ENCODE measurements at places on chromosomes 4 and X.

DNA sequence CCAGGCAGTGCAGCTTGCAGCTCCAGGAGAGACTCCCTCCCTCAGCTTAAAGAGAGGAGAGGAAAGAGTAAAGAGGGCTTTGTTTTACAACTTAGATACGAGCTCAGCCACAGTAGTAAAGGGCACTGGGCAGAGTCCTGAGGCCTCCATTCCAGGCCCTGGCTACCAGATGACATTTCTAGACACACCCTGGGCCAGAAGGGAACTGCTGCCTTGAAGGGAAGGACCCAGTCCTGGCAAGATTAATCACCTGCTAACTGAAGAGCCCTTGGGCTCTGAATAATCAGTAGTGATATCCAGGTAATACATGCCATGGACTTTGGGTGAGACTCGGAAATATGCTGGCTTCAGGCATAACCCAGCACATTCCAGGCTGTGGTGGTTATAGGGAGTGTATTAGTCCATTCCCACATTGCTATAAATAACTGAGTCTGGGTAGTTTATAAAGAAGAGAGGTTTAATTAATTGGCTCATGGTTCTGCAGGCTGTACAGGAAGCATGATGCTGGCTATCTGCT, 15.3 kb upstream of the SLC16A2 start:
- DNase-seq: no peak

DNA sequence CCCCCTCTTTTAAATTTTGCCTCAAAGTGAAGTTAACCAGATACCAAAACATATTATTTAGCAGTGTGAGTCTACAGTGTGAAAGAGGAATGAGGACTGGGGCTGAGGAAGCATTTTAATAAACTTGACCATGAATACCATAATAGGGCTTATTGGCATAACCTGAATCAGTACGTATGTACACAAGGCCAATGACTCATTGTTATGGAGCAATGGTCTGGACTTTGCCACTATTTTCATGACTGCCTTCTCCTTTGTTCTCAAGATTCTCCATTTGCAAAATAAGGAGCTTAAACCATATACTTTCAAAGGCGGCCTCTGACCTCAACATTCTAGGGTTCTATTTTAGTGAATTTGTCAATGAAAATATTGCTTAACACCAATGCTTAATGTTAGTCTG, 102.8 kb upstream of the OR13H1 start:
- no peak for DNase-seq

DNA sequence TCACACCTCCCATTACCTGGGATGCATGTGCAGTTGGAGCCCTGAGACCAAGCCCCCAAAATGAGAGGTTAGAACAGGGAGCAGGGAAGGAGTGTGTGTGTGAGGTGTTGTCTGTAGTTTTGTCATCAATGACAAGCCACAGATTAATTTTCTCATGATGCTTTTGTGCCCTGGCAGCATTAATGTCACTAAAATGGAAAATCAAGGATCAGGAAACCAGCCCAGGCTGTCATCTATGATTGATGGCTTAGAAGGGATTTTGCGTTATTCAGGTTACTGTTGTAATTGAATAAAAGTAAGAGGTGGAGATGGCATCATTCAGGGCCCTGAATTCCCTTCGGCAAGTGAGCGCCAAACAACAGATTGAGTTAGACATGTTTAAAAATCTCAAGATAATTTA, 130.5 kb upstream of the C1QTNF7 start:
- DNase-seq: no peak

- DNase-seq: no peak
Measured at GRCh38 chr4:24121395-24122175, 231.7 kb upstream of the PPARGC1A start.

- no peak for DNase-seq
Measured at GRCh38 chr4:145566768-145567167, 52.4 kb upstream of the MMAA start.

DNA sequence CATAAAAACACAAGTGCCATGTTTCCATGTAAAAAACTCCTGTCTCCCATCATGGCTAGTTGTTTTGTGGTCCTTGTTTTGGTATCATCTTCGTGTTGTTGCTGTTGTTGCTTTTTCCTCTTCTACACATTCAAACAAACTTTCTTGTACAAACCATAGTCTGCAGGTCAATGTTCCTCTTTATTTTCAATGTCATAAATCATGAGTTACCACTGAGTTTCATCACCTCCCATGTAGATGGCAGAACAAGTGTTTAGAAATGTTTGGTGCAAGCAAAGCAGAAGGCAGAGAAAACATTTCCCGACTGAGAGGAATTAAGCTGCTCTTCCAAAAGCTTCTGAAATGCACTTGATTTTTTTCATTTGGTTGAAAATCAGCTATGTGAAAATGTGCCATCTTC, 166.0 kb downstream of the ANTXR2 start:
- no peak for DNase-seq

DNA sequence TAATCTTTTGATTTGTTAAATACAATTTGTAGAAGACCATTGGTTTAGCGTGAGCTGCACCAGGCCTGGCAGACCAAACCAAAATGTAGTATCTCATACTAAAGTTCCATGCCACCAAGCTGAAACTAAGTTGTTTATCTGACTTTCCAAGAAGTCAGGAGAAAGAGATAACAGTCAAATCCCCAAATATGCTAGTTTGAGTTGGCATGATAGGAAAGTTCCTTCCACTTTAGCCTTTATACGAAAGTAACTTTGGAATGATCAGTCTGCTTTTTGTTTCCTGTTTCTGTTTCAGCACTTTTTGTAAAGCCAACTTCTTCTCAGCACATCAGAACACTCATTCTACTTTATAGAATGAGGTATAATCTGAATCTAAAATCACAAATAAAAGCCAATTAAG, 449.2 kb downstream of the GRXCR1 start:
- DNase-seq: no peak

DNA sequence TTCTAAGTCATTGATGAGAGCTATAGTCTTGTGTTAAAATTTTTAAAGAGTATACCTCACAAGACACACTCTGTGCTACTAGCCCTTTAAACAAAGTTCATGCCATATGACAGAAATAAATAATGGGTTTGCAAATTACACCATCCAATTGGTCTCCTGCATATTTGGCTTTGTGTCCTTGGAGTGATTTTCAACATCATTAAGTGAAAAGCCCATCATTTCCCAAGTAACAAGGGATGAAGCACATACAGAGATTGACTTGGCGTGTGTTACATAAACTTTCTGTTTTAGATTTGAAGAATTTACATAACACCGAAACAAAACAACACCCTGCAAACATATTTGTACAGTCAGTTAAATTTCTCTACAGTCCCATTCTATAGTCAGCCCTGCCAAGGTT, 216.9 kb upstream of the NEIL3 start:
- DNase-seq: no peak

DNA sequence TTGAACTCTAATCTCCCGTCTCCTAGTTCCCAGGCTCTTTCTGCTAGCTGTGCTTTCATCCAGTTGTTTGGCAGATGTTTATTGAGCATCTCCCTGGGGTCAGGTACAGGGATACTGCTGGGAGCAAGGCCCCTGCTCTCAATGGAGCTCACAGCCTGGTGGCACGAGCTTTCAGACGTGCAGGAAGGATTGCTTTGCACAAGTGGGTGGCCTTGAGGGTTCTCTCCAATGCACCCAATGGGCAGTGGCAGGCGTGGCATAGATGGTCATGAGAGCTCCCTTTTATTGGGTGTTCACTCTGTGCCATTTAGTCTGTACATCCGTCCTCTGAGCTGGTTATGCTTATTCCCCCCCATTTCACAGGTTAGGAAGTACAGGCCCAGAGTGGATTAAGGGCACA, 235.2 kb downstream of the EVC2 start:
- no peak for DNase-seq

DNA sequence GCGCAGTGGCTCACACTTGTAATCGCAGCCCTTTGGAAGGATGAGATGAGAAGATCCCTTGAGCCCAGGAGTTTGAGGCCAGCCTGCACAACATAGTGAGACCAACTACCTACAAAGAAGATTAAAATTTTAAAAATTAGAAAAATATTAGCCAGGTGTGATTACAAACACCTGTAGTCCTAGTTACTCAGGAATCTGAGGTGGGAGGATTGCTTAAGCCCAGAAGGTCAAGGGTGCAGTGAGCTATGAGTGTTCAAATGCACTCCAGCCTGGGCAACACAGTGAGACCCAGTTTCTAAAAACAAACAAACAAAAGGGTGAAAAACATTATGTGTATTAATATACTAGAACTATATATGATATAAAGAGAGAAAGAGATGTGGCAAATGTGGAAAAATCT, 36.8 kb upstream of the NKX6-1 start:
- DNase-seq: no peak

DNA sequence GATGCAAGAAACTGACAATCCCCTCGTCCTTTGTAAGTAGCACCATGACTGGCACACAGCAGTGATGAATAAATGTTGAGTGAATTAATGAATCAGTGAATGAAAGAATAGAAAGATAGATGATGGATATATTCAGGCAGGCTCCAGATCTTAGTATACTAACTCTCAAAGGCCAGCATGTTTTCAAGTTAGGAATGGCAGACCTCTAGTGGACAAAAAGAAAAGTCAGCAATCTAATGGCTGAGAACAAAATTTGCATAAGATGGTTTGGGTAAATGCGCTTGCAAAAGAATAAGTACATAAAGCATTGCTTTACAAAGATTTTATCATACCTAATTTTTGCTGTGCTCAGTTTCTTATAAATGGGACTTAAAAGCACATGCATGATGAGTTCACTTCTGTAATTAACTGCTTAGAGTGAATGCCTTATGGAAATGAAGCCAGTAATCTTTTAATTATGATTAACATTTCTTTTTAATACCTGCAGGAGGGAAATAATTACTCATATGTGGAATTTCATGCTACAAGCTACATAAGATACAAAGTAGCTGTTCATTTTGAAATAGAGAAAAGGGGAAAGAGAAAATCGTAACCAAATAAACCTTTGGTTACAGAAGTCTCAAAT, 126.9 kb upstream of the GPRIN3 start:
- no peak for DNase-seq

DNA sequence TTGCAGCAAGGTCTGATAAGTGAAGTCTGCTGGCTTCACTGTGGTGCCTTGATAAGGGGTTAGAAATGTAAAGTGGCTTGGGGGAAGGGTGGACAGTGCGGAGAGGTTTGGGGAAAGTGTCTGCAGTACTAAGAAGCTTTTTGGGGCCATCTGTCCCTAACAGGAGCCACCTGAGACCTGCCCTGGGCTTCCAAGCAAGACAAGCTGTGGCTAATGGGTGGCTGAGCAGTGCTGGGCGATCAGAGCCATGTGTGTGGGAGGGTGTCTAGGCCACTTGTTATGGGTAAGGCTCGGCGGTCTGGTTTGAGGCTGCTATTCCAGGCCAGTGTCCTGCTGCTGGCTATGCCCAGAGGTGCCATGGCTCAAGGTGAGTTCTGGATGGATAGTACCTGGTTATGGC, 185.4 kb upstream of the MTMR8 start:
- no peak for DNase-seq

DNA sequence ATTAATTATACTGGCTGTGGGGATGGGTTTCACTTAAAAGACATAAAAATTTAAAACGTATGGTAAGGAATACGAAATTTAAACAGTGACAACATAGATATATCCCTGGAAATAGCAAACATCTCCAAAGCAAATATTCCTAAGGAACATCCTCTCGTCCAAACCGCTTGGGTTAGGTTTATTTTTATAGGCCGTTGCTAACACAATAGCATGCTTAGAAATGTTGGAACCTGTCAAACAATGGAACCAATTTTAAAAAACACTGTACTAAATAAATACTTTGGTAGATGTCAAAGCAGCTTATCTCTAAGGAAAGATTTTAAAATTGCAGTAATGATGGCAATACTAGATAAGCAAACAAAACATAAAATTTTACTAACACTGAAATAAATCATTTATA, 45.4 kb downstream of the SEC24D start:
- DNase-seq: no peak

GRCh38 chr4:116088771-116089170, 975.4 kb upstream of the NDST4 start:
- no peak for DNase-seq

DNA sequence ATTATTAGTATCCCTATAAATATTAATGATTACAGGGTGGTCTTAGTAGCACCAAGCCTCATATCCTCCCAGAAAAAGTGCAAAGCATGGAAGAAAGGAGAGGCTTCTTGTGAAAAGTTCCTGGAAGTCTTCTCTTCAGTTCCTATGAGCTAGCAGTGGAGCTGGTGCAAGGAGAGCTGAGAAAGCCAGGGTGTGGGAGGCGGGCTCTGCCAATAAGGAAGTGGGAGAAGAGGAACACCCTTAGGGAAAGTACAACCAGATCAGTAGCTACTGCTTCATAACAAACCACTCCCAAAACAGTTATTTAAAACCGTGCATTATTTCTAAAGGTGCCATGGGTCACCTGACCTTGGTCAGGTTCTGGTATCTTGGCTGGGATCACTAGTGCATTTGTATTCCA, 72.4 kb downstream of the MAP9 start:
- no peak for DNase-seq

DNA sequence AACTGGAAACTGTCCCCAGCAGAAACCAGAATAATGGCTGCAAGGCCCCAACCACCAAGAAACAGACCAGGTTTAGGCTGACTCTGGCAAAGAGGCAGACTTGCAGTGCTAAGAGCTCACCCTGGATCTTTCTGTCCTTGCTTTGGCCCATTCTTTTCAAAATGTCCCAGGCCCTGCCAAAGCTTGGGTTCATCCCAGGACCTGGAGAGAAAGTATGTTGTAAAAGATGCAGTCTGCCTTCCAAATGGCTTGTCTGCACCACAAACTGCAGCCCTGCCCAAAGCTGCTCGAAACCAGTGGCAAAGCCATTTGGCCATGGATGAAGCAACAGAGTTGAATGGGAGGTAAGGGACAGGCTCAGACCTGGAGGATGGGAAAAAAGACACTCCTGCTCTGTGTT, 38.0 kb upstream of the LNX1 start:
- no peak for DNase-seq

DNA sequence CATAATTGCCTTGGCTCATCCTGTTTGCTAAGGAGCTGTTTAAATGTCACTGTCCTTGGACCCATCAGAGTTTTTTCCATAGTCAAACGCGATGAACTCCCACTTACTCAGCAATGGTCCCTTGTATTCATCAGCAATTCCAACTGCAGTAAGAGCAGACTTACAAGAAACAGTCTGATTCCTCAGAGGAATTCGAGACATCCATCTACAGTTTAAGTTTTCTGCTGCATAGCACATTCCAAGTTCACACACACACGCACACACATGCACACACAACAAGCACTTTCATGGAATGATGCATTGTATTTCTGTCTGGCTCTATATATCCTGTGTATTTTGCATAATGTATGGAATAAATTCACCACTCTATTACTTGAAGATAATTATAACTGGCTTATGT, 32.7 kb upstream of the TMEM150C start:
- DNase-seq: no peak

- no peak for DNase-seq
Measured at GRCh38 chr4:161133586-161134276, 1030.1 kb downstream of the FSTL5 start.

- no peak for DNase-seq
Measured at GRCh38 chr4:13865871-13866669, 238.5 kb upstream of the BOD1L1 start.

All from T-helper 22 cell (primary cell).